ENCODE measurements at places on chromosomes 7 and 10. TPM values are rescaled to one million over a fixed set of nuclear protein-coding genes. Genes with fewer than 3 reads are reported as not detected.

- no peak for DNase-seq
Measured at GRCh38 chr10:127579640-127580039, 30.5 kb downstream of the NPS start.

- DNase-seq = no peak
Measured at GRCh38 chr7:159145490-159145855, 806 bp upstream of the VIPR2 start.

Gene GRID2IP
- 2.6 TPM for total RNA-seq

Gene TMEM229A
- total RNA-seq = 0.42 TPM

DNA sequence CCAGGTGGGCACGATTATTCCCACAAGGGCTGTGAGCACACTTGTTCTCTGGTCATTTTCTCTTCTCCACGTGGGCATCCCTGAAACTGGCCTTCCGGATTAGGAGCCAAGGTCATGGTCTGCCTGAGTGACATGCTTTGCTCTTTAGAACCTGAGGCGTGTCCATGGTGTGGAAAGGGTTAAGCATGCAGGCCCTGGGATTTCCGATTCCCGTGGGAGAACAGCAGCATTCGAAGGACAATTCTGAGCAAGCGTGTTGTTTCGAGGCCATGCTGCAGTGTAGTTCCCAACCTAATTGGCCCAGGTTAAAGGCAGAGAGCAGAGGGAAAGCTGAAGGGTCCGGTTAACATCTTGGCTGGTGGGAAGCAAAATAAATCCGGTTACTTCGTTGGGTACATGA lies 245.9 kb downstream of the SKAP2 start:
- no peak for DNase-seq

- no peak for DNase-seq
Measured at GRCh38 chr7:105413887-105414437, 25.2 kb upstream of the SRPK2 start.

DNA sequence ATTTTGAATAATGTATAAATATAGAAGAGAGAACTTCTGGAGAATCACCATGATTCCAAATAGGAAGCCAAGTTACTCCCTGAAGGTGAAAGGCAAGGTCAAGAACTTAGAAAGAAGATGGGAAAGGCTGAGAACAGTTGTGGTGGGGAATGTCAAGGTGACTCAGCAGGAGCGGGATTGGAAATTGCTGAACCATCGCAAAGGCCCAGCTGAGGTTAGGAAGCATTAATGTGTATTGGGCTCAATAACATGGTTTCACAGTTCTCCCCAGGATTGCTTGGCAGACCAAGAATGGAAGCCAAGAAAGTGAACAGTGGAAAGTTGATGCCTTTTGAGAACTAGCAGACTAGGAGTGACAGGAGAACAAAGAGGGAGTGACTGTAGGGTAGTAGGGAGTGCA lies 133.3 kb downstream of the VTI1A start:
- DNase-seq = no peak

DNA sequence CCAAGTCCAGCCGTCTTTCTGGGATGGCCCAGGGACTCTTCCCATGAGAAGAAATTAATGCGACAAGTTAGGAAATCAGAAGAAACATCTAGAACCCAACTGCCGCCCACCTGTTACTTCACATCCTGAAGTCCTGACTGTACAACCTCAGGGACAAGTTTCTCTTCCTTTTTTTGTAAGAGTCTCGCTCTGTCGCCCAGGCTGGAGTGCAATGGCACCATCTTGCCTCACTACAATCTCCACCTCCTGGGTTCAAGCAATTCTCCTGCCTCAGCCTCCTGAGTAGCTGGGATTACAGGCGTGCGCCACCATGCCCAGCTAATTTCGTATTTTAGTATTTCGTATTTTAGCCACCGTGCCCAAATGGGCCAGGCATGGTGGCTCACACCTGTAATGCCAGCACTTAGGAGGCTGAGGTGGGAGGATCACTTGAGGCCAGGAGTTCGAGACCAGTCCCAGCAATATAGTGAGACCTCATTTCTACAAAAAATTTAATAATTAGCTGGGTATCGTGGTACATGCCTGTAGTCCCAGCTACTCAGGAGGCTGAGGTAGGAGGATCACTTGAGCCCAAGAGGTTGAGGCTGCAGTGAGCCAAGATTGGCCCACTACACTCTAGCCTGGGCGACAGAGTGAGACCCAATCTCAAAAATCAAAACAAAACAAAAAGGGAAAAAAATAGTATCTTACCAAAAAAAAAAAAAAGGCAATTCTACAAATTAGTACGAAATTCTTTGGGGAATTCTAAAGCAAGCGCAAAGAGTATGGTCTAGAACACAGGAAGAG lies 20.8 kb downstream of the LAT2 start:
- DNase-seq = no peak

- peak; percentile 59 for DNase-seq
Measured at GRCh38 chr10:62068464-62068863, 167.0 kb downstream of the ARID5B start.

Gene CCDC146
- 11.7 TPM for total RNA-seq

DNA sequence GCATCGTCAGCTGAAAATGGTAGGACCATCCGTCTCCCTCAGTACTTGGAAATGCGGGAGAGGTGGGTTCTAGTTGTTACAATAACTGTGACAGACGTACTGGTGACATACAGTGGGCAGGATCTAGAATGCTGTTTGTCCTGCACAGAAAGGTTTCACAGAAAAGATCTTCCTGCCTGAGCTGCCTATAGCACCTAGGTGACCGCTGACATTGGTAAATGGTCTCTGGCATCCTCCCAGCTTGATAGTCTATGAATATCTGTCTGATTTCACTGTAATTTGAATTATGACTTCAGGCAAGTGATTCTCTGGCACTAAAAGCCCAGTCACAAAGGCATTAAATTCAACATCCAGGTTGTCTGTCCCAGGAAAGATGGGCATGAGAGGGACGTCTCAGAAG lies 38.2 kb upstream of the CCDC3 start:
- no peak for DNase-seq

Gene ANLN
- 5.8 TPM for total RNA-seq

Gene EEPD1
- 11.4 TPM for total RNA-seq

DNA sequence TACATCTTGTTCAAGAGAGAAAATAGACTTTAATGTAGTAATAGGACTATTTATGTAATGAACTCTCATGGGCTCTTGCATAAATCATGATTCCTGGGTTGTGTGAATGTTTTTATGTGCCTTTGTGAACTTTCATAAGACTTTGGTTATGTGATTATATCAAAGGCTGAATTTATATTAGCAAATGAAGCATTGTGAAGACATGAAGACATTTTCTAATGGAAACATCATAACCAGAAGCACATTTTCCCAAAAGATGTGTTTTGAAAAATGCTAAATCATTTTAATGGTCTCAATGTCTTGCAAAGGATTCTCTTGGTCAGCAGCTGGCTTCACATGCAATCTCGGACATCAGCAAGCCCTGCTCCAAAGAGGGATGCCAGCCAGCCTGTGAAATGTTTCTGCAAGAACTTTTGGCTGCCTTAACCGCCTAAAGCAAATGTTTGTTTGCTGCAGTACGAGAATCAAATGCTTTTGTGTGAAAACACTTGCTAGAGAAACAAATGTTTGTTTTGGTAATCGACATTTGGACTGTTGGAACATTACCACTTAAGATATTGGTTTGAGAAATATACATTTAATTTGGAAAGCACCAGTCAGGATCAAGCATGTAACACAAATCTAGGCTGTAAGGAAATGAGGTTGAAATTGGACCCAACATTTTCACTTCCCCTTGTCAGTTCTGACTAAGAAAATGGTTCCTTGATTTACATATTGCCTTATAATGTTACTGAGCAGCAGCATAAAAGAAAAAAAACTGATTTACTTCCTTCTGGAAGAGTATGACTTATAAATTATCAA lies 102.1 kb downstream of the RTKN2 start:
- DNase-seq = peak; percentile 69

DNA sequence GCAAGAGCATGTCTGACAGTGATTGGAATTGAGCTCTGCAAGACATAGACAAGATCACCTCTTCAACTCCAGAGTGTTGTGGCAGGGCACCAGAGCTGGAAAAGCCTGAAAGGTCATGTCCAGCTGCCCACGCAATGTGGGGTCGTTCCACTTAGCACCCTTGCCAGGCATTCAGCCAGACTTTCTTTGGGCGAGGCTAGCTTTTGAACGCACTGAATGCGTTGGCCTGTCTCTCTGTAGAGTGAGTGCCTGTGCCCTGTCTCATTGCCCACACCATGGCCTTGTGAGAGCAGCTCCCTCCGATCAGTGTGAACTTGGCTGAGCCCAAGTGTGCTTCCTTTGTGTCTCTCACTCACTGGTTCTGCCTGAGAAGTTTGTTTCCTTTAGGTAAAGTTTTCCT lies 23.3 kb downstream of the UBTD1 start:
- no peak for DNase-seq

DNA sequence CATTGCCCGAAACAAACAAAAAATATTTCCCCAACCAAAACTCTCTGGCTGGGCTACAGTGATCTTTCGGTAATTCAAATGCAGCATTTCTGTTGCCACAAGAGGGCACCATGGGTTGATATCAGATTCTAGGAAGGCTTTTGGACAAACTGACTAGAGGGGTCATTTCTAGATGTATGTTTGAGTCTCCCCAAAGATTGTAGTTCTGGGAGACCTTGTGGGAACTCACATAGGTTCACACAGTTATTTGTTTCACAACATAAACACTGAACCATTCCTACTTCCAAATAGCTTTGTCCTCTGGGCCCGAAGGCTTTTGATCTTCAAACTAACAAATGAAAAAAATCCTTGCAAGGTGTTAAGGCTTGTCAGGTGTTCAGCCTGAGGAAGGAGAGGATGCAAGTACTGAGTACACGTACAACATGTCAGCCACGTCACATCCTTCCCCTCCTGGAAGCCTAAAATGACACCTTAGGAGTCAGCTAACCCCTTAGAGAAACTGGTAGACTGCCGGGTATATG lies 37.0 kb upstream of the IL15RA start:
- DNase-seq = peak; percentile 64

- DNase-seq = no peak
Measured at GRCh38 chr7:87874066-87874465, 2.1 kb downstream of the SLC25A40 start.

DNA sequence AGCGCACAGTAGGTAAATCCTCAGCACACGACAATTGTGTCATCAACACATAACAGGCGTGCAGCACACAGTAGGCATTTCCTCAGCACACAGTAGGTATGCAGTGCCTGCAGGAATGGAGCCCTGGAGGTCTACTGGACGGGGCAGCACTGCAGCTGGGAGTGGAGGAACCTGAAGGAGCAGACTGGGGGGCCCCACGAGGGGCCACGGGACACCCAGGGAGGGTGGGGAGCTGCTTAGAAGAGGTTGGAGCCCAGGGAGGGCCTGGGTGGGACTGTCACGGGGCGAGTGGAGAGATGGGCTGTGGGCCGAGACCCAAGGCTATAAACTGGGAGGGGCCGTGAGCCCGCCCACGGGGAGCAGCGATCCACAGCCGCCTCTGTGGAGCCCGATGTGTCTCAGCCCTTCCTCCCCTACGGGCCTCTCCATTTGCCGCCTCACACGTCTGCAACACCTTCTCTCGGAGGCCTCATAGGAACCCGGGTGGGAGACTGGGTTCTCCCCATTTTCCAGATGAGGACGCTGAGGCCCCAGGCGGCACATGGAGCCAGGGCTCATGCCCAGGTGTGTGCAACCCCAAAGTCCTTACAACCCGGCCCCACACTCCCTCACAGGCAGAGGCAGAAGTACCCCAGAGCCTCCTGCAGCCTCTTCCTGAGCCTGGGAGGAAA lies 101.5 kb downstream of the MICALL2 start:
- no peak for DNase-seq

Gene ZNF511
- 37.4 TPM for total RNA-seq

All from ureter (tissue), 1 donor.